ENCODE measurements at places on chromosomes 16 and 17.

- DNase-seq: no peak
Measured at GRCh38 chr17:9473711-9474110, 101.9 kb downstream of the STX8 start.

GRCh38 chr17:32769846-32770245, 107.1 kb downstream of the MYO1D start:
- DNase-seq: no peak

DNA sequence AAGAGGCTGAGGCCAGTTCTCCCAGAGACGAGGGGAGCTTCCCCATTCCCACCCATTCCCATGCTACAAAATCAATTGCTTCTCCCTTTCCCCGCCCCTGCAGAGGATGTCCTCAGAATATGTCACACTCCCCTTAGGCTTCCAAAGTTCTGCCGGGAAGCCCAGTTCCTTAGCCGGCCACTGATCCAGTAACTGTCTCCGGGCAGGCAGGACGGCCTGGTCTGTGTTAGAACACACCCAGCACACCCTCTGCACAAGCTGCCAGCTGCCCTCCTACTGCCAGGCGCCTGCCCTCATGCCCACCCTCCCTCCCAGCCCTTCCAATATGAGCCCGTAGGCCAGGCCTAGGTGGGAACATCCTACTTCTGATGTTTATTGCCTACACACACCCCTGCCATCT, 31.1 kb downstream of the SGSM2 start:
- DNase-seq: no peak

DNA sequence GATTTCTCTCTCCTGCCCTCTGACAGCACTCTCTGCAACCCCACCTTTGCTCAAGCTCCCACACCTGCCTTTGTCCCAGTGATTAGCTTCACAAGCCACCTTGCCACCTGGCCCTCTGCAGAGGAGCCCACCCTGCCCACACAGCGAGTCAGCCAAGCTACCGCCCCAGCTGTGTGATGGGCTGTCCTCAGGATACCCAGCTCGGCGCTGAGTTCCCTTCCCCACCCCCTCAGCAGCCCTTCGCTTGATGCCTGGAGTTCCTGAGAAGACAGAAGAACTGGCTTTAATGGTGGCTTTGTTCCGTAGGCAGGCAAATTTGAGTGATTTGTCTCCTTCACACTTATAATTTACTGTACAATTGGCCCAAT, 266.4 kb downstream of the CBLN1 start:
- DNase-seq: no peak

GRCh38 chr16:28317040-28317880, 24.9 kb downstream of the SBK1 start:
- no peak for DNase-seq

DNA sequence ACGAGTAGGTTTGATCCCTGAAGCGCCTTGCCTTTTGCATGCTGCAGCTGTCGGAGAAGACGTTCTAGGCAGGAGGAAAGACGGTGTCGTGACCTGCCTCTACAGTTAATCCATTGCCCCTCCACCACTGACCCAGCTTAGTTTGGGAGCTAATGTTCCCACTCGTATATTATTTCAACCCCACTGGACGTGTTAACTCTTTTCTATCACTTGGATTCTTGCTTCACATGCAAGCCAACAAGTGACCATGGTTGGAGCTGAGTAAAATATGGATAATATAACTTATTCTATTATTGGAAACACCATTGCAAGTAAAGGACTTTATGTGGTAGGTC, 681 bp downstream of the CALCOCO2 start:
- no peak for DNase-seq

- no peak for DNase-seq
Measured at GRCh38 chr17:81309859-81310839, 15.0 kb upstream of the SLC38A10 start.

DNA sequence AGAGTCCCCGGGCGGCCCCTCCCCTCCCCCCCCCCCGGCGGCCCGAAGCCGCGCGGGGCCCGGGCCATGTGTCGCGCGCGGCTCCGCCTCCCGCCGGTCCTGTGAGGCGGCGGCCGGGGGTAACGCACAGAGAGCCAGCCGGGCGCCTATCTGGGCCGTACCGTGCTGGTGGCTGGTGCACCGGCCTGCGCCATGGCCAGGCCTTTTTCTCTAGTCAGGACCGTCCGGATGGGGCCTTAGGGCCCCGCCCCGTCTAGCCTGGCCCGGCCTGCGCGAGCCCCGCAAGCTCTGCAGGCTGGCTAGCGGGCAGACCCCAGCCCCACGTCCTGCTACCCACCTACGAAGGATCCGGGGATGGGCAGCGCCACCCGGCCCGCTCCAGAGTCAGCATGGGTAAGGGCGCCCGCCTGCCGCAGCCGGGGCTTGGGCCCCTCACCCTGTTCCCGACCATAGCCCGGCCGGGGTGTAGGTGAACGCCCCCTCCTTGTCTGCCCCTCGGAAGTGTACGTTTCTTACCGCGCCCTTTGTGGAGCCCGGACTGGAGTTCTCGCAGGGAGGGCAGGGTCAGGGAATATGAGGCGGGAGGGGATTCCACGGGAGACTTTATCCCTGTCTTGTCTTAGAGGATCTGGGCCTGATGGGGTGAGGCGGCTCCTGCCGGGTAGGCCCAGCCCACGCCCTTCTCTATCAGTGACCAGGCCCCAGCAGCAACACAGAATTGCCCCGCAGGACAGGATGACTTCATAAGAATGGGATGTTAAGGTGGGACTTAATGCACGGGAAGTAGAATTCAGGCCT, at the start of gene CENPT:
CENPT (minus strand) TSS at position 630 of the 798 bp plus-strand sequence. CDS start 13,834 bp downstream, outside the sequence.
- no peak for DNase-seq

- DNase-seq: no peak
Measured at GRCh38 chr16:58578642-58579041, 51.0 kb downstream of the CNOT1 start.

GRCh38 chr16:54962045-54962444, 31.4 kb downstream of the IRX5 start:
- DNase-seq: no peak

GRCh38 chr16:10571354-10571753, 9.0 kb downstream of the EMP2 start:
- DNase-seq: no peak

GRCh38 chr16:27813591-27813990, 249.9 kb downstream of the GSG1L start:
- DNase-seq: no peak

DNA sequence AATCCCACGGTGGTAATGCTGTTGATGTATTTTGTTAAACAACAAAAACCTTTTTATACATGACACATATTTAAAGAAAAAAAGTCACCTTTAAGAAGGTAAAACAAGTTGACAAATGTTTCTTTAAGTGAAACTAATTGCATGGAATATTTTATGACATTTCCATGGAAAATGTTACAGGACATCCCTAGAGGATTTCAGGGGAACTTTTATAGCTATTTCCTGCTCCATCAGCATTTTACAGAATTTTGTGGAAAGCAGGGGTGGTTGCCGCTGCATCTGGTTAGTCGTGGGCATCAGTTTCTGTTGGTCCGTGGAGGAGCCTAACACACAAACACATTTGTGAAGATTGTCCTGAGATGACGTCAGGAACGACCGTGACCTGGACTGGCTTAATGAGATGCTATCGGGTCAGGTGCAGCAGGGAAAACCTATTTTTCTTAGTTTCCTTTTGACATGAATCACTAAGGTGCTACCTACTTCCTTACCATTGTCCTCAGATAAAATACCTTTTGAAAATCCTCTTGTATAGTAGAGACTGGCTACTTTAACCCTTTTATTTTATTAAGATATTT, 305.1 kb downstream of the MAP2K6 start:
- no peak for DNase-seq

DNA sequence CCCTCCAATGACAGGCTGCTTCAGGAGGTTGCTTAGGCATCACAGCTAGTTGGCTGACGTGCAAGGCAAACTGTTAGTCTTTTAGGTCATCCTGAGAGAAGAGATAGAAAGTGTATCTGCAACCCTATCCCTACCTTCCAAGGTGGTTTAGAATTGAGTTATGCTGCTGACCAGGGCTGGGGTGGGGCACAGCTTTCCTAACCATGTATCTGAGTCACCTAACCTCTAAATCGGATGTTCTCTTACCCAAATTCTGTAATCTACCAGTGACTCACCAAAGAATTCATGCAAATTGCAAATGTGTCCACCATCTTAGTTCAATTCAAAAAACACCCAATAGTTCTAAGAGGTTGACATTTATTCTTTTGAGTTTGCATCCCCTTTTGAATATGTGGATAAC, 107.2 kb upstream of the DYNLRB2 start:
- no peak for DNase-seq

DNA sequence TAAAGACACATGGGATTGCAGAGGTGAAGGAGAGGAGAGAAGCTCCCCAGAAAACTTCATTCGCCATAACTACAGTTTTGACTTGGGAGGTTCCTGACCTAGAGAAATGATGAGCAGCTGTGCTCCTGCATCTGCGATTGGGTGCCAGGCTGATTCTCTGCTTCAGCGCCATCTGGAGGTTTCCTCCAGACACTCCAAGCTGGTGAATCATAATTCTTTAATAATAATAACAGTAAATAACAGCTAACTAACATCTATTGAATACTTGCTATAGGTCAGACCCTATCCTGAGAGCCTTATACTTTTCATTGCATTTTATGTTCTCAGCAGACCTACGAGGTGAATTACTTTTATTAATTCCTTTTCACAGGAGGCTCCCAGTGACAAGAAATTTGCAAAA, 575.8 kb downstream of the TOX3 start:
- DNase-seq: no peak

- no peak for DNase-seq
Measured at GRCh38 chr16:17412791-17413190, 58.0 kb downstream of the XYLT1 start.

GRCh38 chr16:86085795-86086194, 186.8 kb downstream of the IRF8 start:
- no peak for DNase-seq

GRCh38 chr16:2190659-2191445, 5.6 kb downstream of the CASKIN1 start:
- no peak for DNase-seq

- no peak for DNase-seq
Measured at GRCh38 chr16:4272114-4272956, 488 bp downstream of the TFAP4 start.

GRCh38 chr17:34117811-34118210, 137.3 kb upstream of the CCL2 start:
- DNase-seq: no peak

DNA sequence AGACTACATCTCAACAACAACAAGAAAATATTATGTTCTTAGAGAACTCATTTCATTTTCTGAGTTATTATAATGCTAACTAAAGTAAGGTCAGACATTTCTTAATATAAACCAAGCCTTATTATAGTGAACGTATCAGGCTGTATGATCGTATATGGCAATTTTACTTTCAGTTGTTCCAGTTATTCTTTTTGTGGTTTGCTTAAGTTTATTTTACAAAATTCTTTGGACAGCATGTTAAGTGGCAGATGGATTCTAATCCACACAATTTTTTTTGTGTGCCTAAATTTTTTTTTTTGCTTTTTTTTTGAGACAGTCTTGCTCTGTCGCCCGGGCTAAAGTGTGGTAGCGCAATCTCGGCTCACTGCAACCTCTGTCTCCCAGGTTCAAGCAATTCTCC, 59.0 kb downstream of the VMP1 start:
- DNase-seq: no peak

GRCh38 chr17:77942112-77942988, 16.2 kb upstream of the TNRC6C start:
- DNase-seq: no peak

- peak; percentile 40 for DNase-seq
Measured at GRCh38 chr16:57810197-57811031, 8.1 kb upstream of the KIFC3 start.

GRCh38 chr16:67151431-67152097, 766 bp upstream of the B3GNT9 start:
- DNase-seq: no peak

DNA sequence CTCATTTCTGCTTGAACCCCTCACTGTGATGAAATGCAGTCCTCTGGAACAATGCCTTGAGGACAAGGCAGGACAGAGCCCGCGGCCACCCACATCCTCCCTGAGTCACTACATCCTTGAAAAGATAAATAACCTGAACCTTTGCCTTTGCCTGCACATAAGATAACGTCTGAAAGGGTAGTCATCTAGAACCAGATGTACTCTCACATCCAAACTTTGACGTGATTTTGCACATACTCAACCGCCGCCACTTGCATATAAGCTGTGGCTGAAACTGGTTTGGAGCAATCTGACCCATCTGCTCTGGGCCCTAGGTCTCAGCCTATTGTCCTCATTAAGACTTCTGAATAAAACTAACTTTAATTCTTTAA, 252.1 kb downstream of the PHKB start:
- DNase-seq: no peak

DNA sequence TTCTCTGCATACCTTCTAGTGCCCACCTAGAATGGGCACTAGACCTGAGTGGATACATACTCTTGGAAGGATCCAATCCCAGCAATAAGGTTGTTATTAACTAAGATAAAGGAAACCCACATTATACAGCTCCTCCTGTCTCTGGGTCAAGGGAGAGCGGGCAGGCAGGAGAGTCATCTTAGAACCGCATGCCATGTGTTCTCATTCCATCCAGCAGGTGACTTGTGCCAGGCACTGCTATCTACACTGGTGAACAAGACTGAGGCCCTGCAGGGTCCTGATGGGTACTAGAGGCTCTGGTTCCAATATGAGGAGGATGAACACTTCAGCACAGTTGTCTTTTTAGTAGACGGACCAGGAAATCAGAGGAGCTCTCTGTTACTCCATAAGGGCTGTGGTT, 5.9 kb upstream of the CD300H start:
- DNase-seq: no peak

Data from esophagus squamous epithelium (tissue), 5 donors.